ENCODE measurements at places on chromosomes 2 and 18.

- no peak for DNase-seq
Measured at GRCh38 chr2:73069041-73069854, 2.3 kb downstream of the SFXN5 start.

GRCh38 chr18:46429649-46430224, 227.3 kb downstream of the LOXHD1 start:
- DNase-seq: no peak

GRCh38 chr2:240146627-240147278, 6.3 kb upstream of the OTOS start:
- DNase-seq: no peak

- no peak for DNase-seq
Measured at GRCh38 chr2:201807452-201807999, 1.2 kb downstream of the CDK15 start.

DNA sequence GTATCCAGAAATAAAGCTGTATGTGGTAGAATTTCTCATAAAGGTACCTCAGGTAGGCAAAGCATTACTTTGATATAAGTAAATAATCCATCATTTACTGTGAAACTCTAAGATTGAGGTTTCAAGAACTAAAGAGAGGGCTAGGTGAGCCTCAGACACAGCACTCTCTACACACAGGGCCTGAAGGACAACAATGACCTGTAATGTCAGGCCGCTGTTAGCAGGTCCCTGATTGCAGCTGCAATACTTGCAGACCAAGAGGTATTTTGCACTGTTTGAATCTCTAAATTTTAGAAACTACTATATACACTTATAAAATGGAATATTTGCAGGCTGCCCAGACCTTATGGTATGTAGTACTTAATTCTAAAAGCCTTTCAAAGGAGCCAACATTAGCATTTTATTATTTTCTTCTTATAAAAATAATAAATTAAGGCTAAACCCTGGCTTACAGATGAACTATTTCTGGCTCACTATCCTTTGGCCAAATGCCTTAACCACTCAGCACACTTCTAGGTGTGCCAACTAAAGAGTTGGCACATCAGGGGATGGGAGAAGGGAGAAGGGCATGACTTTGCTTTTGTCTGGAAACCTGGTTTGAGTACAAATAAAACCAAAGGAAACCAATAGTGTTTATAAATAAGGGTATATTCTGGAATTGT, 66.7 kb upstream of the SLC39A10 start:
- no peak for DNase-seq

DNA sequence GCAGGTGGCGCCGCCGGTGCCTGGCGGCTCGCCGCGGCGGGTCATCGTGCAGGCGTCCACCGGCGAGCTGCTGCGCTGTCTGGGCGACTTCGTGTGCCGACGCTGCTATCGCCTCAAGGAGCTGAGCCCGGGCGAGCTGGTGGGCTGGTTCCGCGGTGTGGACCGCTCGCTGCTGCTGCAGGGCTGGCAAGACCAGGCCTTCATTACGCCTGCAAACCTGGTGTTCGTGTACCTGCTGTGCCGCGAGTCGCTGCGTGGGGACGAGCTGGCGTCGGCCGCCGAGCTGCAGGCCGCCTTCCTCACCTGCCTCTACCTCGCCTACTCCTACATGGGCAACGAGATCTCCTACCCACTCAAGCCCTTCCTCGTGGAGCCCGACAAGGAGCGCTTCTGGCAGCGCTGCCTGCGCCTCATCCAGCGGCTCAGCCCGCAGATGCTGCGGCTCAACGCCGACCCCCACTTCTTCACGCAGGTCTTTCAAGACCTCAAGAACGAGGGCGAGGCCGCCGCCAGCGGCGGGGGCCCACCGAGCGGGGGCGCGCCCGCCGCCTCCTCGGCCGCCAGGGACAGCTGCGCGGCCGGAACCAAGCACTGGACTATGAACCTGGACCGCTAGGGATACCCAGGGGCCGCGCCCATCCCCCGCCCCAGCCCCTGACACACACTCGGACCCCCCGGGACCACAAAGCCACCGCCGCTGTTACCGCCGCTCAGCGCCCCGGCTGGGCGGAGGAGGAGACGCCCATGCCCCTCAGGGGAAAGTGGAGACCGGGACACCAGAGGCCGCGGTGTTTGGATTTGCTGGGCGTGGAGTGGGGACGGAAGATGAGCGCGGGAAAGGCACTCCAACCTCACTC, 1.1 kb downstream of the CDK5R2 start:
- DNase-seq: no peak

DNA sequence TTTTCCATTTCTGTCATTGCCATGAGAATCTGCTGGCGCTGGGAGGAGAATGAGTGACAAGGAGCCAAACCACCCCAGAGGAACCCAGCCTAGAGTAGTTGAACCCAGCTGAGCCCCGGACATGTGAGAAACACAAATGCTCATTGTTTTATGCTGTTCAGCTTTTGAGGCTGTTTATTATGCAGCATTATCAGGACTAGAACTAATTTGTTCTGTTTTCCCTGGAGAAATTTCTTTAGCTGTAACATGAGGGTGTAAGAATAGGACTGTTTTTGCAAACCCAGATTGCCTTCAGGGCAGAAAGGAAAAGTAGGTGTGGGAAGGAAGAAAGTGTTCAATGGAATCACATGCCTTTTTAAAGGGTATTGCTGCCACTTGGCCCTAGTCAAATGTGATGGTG, 28.5 kb upstream of the DOCK10 start:
- DNase-seq: no peak

DNA sequence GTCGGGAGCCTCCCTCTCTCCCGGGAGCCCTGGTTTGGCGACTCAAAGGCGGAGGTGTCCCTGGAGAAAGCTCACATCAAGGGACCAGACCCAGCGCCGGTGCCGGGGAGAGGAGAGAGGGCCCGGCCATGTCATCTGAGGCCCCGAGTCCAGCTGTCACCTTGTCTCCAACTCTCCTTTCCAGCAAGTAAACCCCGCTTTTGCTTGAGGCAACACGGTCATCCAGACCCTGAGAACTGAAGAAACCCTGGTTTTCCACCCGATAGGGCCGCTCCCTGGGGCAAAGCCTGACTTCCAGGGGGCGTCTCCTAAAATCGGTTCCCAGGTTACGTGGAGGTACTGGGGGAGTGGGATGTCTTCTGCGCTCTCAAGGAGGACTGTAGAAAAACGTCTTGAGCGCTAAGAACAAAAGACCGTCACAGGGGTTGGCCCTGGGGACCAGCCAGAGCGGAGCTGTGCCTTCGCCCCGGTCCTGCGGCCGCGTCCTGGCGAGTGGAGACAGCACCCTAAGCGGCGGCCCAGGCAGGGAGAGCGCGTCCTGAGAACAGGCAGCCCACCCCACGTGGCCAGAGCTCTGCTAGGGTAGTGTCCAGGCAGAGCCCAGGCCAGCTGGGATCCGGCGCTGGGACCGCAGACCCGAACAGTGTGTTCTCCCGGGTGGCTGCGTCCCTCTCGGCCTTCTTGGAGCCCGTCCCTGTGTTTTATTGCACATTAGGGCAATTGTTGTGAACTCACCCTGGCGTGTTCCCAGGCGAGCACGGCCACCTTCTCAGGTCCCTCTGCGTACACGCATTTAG, 55.7 kb downstream of the TMEM18 start:
- no peak for DNase-seq

DNA sequence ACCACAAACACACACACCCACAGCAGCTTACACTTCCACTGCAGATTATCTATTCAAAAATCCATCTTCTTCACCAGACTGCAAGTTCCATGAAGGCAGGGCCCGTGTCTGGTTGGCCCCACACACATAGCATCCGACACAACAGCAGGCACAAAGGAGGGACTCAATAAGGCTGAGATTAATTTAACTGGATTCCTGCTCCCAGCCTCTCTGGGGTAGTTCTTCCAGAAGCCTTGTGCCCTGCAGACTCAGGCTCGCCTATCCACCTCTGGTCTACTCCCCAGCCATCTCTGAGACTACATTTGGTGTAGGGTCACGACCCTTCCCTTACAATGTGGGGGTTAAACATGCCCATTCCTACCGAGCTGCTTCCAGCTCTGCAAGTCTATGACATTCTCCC, 57.7 kb downstream of the TRABD2A start:
- no peak for DNase-seq

GRCh38 chr18:80148326-80149199, 39.5 kb downstream of the ADNP2 start:
- DNase-seq: no peak

DNA sequence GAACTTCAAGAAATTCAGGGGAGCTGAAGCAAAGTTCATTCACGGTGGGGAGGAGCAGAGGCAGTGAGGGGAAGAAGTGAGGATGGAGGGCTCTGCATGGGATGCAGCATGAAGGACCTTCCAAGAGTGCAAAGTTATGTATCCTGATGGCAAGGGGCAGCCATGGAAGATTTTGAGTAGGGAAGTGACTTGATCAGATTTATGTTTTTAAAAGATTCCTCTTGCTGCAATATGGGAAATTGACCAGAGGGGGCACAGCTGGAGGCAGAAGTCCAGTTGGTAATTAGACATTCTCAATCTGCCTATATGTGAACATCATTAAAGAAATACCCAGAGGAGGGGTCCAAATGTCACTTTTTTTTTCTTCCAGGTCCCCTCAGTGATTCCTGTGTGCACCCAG, 21.5 kb upstream of the ANXA4 start:
- no peak for DNase-seq

- no peak for DNase-seq
Measured at GRCh38 chr18:65704046-65704445, 46.8 kb upstream of the CDH7 start.

GRCh38 chr2:101803128-101803527, 105.6 kb downstream of the MAP4K4 start:
- no peak for DNase-seq

- no peak for DNase-seq
Measured at GRCh38 chr2:163474889-163475288, 260.9 kb downstream of the FIGN start.

- no peak for DNase-seq
Measured at GRCh38 chr2:39301352-39301751, 57.6 kb upstream of the CDKL4 start.

DNA sequence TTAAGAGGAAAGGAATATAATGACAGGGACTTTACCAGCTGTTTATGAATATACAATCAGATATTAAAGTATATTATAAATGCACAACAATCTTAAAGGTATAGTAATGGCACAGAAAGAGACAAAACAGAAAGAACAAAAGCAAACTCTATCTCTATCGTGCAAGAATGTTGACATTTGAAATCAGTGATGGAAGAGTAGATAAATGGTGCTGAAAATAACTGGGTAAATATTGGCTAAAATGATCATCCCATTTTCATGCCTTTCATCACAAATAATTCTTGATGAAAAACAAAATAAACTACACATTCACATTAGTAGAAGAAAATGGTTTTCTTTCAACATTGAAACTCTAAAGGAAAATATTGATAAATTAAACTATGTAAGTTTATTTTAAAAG, 495.9 kb downstream of the IRS1 start:
- DNase-seq: no peak

GRCh38 chr18:68060871-68061270, 544.4 kb upstream of the DSEL start:
- no peak for DNase-seq

DNA sequence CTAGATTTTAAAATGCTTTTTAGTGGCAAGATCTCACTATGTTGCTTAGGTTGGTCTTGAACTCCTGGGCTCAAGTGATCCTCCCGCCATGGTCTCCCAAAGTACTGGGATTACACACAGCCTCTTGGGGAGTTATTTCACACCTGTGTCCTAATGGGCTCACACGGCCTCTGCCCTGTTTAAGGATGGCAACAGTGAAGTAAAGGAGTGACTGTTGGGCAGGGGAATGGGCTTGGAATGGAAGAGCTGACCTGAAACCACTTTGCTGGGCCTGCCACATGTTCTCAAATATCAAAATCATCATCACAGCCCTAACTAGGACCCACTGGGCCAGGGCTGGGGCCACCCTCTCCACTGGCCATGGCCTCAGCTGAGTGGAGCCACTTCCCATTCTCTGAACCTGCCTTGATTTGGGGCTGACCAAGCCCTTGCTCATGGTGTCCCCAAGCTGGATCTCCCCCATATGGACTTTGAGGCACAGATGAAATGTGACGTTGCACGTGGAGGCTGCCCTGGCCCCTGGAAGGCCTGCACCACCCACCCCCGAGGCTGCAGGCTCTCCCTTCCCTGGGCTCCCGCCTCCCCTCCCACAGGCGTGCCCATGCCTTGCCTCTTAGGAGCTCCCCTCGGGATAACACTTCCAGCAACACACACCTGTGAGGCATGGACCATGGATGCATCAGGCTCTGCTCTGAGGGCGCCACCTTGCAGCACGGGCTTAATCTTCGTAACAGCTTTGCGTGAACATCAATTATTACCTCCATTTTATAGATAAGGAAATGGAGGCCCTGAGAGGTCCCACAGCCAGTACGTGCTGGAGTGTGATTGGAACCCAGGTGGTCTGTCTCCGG, 71.8 kb upstream of the SMAD7 start:
- no peak for DNase-seq

- no peak for DNase-seq
Measured at GRCh38 chr2:188610827-188611226, 319.2 kb downstream of the GULP1 start.

DNA sequence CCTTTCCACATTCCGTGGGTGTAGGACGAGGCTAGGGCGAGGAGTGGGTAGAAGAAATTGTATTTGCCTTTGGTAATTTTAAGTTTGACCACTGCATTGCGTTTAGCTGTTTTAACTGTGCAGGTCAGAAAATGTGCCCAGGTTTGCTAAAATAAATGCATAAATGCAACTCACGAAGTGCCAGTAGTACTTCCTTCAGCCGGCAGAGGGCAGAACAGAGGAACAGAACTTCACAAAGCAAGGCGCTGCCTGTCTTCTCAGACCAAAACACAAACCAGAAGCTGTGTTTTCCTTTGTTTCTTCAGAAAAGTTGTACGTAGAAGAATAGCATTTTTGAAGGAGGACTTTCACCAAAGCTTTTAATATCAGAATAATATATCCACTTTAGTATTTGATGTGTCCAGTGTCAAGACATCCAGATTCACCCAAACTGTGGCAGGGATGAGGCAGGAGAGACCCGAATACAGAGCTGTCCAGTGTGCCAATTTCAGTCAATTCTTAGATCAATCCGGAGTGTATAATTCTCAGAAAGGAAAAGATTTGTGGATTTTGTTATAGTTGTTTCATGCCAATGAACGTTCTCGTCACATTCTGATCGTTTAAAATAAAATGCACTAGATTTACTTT, 348.6 kb downstream of the DLGAP1 start:
- peak; percentile 69 for DNase-seq

- DNase-seq: no peak
Measured at GRCh38 chr2:203327582-203327900, 653 bp upstream of the ABI2 start.

- no peak for DNase-seq
Measured at GRCh38 chr2:233839447-233839820, 14.9 kb downstream of the HJURP start.

GRCh38 chr2:207833251-207833751, 63.6 kb upstream of the FZD5 start:
- DNase-seq: no peak

GRCh38 chr2:166519391-166519962, 25.4 kb upstream of the SCN7A start:
- no peak for DNase-seq

- DNase-seq: no peak
Measured at GRCh38 chr18:8858888-8859511, 153.6 kb downstream of the MTCL1 start.

- no peak for DNase-seq
Measured at GRCh38 chr2:221343524-221343923, 228.6 kb downstream of the EPHA4 start.
